ENCODE measurements at places on chromosomes 1 and 21.

GRCh38 chr1:29032841-29033240 lies 90.9 kb downstream of the TMEM200B start:
- no peak for DNase-seq

DNA sequence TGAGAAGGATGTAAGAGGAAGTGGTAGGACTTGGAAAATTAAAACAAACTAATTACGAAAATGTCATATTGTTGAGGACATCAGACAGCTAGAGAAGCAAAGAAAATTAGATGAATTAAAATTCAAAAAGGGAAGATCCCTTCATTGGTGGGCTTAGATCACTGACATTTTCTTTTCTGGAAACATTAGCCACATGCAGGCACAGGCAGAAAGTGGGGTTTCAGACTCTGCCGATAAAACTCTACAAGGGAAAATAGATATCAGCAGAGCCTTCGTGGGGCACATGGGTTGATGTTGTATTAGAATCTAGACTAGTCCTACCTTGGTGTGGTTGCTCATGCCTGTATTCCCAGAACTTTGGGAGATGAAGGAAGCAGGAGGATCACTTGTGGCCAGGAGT lies 12.4 kb upstream of the RGS1 start:
- no peak for DNase-seq

DNA sequence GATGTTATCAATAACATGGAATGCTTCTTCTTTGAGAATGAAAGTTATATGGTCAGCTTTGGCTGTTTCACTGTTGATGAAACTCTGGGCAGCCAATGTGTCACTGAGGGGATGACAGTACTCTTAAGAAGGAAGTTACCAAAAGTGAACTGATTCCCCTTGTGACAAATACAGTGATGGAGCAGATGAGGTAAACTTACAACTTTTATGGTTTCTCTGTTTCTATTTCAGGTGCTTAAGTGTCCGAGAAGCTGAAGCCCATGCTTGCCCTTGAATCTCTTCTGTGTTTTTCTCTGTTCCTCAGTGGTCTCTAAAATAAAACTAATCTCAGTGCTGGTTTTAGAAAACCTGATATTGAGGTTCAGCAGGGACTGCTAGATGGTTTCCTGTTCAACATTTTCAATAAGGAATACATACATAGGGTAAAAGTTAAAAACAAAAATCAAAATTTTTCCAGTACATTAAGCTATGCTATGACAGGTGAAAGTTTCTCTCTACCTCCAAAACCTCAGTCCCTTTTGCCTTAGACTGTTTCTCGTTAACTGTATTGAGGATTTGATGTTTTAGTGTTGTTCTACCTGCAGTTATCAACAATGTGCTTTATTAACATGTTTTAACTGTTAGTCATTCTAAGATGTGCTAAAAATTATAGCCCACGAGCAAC lies 454.4 kb upstream of the ADGRL4 start:
- DNase-seq = no peak

DNA sequence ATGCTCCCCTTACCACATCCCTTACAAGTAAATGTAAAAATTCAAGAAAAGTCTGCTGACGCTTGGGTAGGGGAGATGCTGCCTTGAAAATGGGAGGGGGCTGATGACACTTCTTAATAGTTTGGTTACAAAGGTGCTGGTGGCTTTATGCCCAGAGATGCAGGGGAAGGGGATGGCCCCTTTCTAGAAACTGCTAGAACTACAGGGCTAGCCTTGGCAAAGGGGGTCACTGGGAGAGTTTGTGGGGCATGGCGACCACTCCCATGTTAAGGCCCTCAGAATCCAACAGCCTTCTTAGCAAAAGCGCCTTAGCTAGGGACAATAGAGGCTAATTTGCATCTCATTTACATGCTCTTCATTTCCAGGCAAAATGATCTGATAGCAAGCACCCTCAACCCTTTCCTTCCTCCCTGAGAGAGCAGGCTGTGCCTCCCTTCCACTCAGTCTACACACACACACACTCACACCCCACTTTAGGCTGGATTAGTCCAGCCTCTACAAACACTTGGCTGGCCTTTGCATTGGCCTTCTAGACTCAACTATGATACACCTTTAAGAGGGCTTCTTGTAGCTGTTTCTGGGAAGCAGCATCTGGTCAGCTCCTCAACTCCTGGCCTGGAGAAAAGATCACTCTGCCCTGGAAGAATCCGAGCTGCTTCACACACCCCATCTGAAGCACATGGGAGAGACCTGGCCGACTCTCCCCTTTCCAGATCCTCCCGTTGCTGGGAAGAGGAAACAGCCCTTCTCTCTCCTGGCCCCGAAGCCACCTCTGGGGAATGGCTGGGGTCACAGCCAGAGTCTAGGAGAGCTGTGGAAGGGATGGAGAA lies 1.7 kb downstream of the SEMA6C start:
- DNase-seq = no peak

GRCh38 chr1:226474041-226474440 lies 66.1 kb upstream of the PARP1 start:
- DNase-seq = no peak

DNA sequence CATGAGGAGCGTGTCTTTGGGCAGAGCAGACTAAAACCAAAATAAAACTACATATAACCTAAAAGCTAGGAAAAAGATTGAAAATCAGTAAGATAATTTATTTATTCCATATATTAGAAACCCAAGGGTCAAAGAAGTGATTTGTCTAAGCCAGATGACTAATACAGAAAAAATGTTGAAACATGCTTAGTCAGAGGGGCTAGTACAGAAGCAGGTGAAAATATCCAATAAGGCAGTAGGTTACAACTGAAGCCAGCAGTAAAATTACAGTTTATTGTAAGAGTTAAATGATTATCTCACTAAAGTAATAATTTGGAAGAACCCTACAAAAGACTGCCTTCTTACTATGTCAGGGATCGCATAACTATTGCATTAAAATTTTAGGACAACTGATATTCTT lies 1190.9 kb upstream of the PRMT6 start:
- no peak for DNase-seq

DNA sequence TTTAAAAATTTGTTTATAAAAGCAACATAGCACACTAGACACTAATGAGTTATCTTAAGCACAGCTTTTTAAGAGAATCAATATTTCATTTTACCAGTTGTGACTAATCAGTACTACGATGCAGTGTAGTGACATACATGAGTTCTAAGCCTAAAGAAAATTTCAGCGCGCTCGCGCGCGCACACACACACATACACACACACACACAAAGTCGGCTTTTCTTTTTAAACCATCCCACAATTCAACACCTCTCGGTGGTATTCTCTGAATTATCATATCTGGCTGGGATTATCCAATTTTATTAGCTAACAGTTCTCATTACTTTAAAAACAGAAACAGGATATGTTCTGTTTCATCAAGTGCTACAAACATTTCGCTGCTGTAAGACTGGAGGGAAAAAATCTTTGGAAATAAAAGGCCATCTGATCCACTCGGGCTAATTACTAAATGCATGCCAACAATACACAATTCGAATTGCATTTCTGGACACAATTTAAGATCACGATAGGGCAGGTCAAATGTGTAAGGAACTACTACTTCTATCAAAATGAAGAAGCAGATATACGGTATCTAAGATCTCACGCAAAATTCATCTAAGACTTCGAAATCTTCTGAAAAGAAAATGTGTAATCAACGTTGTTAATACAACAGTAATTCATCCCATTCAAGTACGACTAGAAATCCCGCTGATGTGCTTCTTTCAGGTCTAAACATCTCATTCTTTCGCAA lies 1.2 kb downstream of the TUT4 start:
- DNase-seq = no peak

- DNase-seq = no peak
These were observed 16.8 kb downstream of the ZBTB18 start for GRCh38 chr1:244067893-244068292.

- no peak for DNase-seq
These were observed 48.5 kb upstream of the NRDC start for GRCh38 chr1:51927029-51927428.

DNA sequence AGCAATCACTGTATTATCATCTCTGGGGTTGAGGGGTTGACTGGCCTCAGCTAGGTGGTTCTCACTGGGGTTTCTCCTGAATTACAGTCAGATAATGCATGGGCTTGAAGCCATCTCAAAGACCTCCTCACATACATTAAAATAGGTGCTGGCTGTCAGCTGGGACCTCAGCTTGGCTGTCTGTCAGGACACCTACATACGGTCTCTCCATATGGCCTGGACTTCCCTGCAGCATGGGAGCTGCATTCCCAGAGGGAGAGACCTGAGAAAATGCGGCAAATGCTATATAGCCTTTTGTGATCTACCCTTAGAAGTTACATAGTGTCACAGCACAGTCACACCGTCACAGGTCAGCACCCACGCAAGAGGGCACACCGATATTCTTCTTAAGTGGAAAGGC lies 93.6 kb downstream of the TSEN15 start:
- DNase-seq = no peak

- DNase-seq = no peak
These were observed 1260.6 kb upstream of the ADGRL2 start for GRCh38 chr1:80540149-80540548.

GRCh38 chr1:205703072-205703471 lies 22.8 kb upstream of the SLC45A3 start:
- DNase-seq = no peak

DNA sequence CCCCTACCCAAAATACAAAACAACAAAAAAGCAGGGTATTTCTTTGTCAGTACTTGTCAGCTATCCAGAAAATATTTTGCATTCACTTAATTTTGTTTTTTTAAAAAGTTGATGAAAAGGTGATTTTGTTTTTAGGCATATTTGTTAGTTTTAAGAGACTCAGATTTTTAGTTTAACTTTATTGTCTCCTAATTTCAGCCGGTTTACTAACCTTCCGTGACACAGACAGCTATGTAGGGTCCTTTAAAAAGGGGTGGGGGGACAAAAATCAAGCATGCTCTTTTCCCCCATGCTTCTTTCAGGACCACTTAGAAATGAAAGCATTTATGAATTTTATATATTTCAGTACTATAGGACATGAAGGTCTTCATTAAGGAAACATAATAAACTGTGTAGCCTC lies 1.6 kb downstream of the PBX1 start:
- no peak for DNase-seq

DNA sequence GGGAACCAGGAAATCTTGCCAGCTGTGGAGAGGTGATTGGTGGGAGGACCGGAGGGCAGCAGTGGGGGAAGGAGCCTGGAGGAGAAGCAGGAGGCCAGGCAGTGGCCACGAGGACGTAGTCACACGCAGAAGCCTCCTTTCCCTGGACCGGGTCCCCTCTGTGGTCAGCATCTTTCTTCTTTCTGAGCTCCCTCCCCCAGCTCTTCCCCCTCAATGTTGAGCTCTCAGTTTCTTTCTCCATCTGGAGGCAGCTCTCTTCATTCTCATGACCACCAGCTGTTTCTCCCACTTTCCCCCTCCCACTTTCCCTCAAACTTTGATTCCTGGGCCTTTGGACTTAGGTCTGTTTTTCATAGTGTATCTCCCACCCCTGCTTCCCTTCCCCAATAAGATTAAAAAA lies 18.3 kb downstream of the KIRREL1 start:
- DNase-seq = no peak

- no peak for DNase-seq
These were observed 20.8 kb upstream of the PDZK1IP1 start for GRCh38 chr1:47210666-47211065.

DNA sequence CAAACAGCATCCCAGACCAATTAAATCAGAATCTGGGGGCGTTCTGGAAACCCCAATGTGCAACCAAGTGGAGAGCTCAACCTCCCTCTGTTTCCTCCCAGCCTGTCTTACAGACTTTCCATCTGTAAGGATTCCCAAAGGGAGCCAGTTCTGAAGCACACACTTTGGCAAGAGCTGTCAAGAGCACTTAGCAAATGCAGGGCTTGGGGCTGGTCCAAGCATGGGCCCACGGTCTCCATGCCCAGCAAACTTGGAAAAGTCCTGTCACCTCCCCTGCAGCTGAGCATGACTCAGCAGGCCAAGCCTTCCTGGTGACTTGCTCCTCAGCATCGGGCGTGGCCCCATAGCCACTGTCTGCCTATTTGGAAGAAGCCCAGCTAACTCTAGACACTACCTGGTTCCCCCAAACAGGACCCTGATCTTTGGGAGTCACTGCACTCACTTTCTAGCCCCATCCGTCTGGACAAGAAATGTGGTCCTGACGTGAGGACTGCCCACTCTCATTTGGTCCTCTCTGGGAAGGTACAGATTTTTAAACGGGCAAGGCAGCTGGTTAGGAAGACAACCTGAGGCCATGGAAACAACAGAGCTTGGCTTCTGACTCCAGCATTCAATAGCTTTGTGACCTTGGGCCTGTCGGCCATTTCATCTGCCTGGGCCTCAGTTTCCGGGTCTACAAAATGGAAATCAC lies 16.9 kb downstream of the SLC2A1 start:
- DNase-seq = no peak

GRCh38 chr21:23017989-23018388 lies 2019.8 kb downstream of the NCAM2 start:
- DNase-seq = no peak

- no peak for DNase-seq
These were observed 42.2 kb downstream of the ECE1 start for GRCh38 chr1:21247892-21248715.

DNA sequence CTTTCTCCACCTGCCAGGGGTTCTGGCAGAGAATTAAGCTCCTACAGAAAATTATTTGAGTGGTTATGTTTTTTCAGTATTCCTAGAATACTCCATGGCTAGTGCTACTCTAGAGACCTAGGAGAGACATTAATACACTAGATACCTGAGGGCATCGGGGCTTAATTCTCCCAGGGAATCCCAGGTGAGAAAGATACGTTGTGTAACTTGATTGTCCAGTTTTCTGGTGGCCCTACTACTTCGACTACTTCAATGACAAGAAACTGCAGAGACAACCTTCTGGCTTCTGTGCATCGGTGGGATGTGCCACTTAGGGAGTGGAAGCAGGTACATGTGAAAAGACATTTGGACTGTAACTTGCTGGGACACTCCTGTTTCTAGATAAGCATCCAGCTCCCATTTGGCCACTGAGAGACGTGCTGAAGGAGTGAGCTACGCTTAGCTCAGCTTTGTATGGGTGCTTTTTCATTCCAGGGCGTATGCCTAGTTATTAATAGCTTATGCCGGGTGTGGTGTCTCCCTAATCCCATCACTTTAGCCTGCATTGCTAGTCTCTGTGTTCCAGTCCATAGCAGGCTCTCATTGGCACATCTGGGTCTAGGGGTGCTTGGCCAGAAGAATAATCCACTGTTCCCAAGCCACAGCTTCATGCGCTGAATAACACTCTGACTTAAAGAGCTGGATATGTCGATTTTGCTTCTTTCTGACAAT lies 300.7 kb downstream of the SIPA1L2 start:
- DNase-seq = no peak

GRCh38 chr1:173253046-173253445 lies 45.9 kb upstream of the TNFSF4 start:
- DNase-seq = no peak

GRCh38 chr1:44119525-44119924 lies 904 bp downstream of the KLF17 start:
- DNase-seq = no peak
